CD14-positive monocyte (primary cell): ENCODE measurements at places on chromosomes 16 and 17.

GRCh38 chr17:17527534-17527933, 31.3 kb upstream of the RASD1 start:
- no peaks in the 10 kb centered on the region for H3K36me3 ChIP-seq
- H3K27me3 ChIP-seq: no peaks in the 10 kb centered on the region
- H3K4me1 ChIP-seq: no peaks in the 10 kb centered on the region
- H3K27ac ChIP-seq: no peak overlapping the region
- DNase-seq: no peak

- H3K36me3 ChIP-seq: peaks cover 93% of the 10 kb centered on the region
- no peak for DNase-seq
Observed at GRCh38 chr16:30499284-30499683, 26.7 kb downstream of the ITGAL start.

DNA sequence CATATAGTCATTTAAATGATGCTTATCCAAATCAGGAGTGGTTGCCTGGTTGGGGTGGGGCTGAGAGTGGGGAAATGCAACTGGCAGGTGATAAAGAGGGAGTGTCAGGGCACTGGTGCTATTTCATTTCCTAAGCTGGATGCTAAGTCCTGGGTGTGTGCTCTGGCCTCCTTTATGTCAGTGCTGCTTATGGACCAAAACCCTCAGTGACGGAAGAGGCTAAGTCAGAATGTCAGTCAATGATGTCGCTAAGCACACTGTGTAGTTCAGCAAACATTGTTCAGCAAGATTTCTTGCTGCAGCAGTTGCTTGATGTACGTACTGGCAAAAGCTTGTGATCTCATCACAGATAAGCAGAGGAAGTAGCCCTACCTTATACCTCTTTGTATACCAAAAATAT, 16.4 kb upstream of the FLCN start:
- no peak overlapping the region for H3K4me3 ChIP-seq
- H3K36me3 ChIP-seq: peaks cover 69% of the 10 kb centered on the region
- H3K27me3 ChIP-seq: no peaks in the 10 kb centered on the region

DNA sequence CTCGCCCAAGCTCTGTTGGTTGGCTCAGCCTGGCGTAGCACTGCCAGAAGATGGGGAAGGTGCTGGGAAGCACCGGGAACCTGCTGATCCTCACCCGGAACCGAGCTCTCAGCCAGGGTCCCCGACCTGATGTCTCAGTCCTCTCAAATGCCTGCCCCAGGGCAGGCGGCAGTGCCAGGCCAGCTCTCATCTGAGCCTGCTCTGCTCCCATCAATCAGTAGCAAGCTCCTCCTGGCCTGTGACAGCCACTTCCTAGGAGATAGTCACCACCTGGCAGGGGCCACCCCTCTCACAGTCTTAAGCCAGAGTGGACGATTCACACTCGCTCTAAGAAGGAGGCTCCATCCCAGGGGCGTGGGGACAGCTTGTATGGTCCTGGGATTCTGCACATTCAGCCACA, 62.0 kb downstream of the ENGASE start:
- no peak overlapping the region for H3K27ac ChIP-seq
- H3K27me3 ChIP-seq: no peaks in the 10 kb centered on the region
- no peaks in the 10 kb centered on the region for H3K4me1 ChIP-seq
- no peaks in the 10 kb centered on the region for H3K36me3 ChIP-seq
